ENCODE measurements at places on chromosomes 1 and 21. TPM values are rescaled to one million over a fixed set of nuclear protein-coding genes. Genes with fewer than 3 reads are reported as not detected.

DNA sequence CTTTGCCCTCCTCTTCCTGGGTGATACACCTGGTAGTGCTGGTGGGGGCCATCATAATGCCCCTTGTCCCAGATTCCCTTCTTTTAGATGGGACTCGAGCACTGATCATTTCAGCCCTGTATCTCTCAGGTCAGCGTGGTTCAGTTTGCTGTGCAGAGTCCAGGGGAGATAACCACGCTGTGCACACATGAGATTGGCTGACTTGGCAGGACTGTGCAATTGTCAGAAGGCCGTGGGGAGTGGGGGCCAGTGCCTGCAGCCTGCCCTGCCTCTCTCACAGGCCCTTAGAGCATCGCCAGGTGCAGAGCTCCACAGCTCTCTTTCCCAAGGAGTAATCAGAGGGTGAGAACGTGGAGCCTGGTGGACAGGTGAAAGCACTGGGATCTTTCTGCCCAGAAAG is 15.2 kb downstream of the EPHX1 start:
- DNase-seq = no peak

DNA sequence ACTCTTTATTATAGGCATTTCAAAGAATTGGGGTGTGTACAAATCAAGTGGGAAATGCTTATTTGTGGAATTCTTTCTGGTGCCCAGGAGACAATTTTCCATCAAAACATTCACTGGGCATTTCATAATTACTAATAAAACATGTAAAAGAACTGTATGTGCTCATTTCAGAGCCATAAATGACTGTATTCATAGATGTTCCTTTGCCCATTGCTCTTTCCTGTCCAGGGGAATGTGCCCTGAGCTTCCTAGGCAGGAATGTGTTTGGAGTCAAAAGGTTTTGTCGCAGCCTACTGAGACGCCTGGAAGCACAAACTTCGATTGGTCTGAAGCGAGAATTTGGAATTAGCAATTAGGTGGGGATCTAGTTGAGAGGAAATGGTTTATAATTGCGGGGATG is 43.7 kb upstream of the EXOSC10 start:
- no peak for DNase-seq

- DNase-seq = no peak
Measured at GRCh38 chr1:151166505-151166956, 587 bp downstream of the SCNM1 start.

DNA sequence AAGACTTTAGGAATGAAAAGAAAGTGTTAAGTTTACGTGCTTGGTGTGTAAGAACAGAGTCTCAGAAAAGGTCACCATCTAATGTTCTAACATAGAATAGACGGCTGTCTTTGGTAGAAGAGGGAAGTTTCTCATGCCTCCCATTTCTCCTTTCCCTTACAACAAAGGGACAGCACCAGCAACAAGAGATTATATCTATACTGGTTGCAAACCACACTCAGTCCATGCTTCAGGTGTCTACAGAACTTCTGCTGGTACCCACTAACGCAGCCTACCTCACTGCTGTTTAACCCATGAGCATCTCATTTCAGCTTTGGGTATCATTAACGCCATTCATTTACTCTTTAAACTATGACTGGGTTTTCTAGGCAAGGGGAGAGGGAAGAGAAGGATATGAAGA is 9.2 kb upstream of the ITPKB start:
- DNase-seq = no peak

DNA sequence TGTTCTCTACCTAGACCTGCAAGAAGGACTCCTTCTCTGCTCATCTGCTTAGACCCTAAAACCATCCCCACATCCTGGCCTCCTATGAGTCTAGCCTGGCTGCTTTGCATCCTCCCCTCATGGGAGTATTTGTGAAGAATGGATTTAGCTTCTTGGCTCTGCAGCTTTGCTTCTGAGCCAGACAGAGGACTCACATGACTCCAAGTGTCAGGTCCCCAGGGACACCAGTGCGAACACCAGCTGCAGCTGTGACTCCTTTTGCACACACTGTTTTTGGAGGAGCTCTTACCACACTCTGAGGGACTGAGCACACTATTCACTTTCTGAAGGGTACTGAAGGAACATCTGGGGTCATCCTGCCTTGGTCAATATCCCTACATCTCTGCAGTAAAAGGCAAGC is 131.8 kb upstream of the SGIP1 start:
- DNase-seq = no peak

The TSPAN2 gene
- 70.2 TPM for total RNA-seq

Data from esophagus muscularis mucosa (tissue), 4 donors.